ENCODE measurements at places on chromosomes 12 and 14.

GRCh38 chr12:68977335-68977734 lies 44.4 kb upstream of the CPM start:
- DNase-seq: no peak

- DNase-seq: no peak
Measured at GRCh38 chr12:62426089-62426488, 40.5 kb upstream of the MON2 start.

GRCh38 chr12:56029666-56030293 lies 8.9 kb downstream of the IKZF4 start:
- DNase-seq: peak; percentile 5

- no peak for DNase-seq
Measured at GRCh38 chr14:105313381-105314286, 914 bp upstream of the PACS2 start.

DNA sequence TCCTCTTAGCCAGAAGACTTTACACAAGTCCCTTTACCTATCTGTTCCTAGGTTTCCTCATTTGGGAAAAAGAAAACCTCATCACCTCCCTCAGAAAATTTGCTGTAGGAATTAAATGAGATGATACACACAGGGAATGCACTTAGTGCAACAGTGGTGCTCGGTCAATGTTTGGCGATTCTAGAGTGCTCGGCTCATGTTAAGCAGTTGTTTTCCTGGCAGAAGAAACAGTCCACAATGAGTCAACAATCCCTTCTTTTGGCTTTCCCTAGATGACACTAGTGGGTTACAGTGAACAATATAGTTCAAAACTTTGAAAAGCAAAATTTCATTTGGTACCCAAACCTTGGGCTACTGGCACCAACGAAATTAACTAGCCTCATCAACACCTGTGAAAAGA lies 3.9 kb upstream of the TMEM233 start:
- DNase-seq: no peak

DNA sequence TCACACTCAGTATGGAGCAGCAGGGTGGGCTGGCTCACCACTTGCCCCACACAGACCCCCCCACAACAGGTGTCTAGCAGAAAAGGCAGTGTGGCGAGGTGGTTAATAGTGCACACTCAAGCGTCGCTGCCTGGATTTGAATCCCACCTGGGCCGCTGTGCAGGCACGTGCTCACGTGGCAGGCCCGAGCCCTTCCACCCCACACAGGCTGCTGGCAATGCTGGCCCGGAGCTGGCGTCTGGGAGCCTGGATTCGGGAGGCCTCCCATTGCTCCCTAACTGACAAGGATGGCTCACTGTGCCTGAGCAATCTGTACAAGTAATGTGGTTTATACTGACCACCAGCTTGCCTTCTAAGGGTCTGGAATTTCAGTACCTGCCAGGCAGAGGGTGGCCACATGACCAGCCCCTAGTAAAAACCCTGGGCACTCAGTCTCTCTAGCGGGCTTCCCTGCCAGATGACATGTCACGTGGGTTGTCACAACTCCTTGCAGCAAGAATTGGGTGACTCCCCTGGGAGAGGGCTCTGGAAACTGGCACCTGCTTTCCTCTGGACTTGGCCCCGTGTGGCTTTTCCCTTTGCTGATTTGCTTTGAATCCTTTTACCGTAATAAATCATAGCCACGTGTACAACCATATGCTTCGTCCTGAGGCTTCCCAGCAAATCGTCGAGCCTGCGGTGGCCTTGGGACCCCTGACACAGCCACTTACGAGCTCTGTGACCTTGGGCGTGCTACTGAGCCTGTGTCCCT lies 72.8 kb downstream of the SCARB1 start:
- DNase-seq: no peak

GRCh38 chr12:98745578-98746391 lies 100.7 kb downstream of the APAF1 start:
- no peak for DNase-seq

DNA sequence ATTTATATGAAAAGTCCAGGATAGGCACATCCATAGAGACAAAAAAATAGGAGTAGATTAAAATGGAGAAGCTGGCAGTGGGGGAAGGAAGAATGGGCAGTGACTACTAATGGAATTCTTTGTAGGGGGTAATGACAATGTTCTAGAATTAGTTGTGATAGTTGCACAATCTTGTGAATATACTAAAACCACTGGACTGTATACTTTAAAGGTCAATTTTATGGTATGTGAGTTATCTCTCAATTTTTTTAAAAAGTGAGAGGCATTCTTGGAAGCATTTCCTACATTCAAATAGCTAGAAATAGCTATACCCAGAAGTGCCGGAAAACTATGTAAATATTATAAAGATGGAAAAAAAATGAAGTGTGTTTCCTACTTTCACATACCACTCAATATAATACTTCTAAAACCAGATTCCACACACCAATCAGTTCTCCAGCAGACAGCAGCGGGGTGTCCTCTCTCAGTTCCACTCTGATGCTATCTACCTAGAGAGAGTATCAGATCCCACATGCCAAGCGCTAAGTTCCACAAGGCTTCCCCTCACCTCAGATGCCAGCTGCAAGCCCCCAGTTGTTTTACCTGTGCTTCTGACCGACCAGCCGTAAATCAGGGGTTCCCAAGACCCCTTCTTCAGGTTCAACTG lies 41.7 kb upstream of the NID2 start:
- no peak for DNase-seq

- DNase-seq: no peak
Measured at GRCh38 chr14:38256533-38256840, 594 bp upstream of the CLEC14A start.

DNA sequence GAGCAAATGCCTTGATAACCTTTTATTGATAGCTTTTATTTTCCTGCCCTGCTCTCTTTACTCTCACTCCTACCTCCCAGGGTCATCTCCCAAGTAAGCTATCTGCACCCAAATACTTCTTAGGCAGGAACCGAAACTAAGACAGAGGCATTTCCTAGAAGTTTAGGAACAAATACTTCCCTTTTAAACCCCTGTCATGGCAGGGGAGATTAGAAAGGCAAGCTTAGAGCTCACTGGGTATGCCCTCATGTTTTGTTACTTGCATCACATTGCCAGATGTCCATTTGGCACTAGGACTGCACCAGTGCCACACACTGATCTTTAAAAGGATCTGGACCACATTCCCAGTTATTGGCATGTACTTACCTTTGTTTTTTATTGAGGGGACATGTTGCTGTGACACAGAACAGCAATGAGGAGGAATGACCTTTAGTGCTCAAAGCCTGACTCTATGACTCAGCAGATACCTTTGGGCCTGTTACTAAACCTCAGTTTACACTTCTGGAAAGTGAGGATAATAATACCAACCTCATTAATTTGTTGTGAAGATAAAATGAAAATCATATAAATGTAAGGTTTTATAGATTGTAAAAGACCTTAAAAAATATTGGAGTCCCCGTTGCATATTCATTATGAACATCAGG lies 40.9 kb upstream of the MBIP start:
- DNase-seq: no peak

DNA sequence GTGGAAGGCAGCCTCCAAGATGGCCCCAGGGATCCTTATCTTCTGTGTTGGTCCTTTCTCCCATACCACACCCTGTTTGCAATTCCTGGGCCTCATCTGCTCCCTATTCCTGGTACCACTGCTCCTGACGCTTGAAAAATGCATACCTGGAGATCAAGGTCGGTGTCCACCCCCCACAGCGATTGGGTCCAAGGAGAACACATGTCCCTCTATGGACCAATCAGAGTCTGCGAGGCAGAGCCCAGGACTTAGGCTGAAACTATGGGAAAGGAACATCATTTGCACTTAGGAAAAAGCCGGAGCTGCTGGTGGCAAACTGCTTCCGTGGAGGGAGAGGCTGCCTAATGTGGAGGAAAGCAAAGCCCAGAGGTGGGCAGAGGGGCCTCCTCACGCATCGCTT lies 33.3 kb upstream of the ITPK1 start:
- no peak for DNase-seq

DNA sequence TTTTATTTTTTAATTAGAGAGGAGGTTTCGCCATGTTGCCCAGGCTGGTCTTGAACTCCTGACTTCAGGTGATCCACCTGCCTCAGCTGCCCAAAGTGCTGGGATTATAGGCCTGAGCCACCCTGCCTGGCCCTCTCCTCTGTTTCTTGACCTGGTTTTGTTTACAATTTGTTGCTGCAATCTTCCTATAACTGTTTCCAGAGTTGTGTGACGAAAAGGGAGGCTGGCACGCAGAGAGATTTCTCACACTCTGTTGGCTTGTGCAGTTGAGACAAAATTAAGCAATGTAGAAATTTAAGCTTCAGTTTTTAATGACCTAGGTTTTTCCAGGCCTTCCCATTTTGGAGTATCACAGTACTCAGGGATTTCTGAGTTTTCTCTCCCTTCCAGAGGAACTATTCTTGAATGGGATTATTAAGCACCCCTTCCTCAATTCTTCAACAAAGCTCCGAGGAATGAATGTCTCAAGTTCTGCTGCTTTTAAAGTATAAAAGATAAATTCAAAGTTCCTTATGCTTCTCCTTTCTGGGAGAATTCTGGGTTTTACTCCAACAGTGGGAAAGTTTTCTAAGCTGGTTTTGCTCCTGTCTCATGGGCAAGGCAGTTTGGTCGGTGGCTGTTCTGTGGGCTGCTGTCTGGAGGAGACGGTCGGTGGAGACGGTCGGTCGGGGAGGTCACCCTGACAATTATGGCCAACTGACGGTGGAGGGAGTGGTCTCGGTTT lies 20.4 kb upstream of the FOS start:
- DNase-seq: no peak

- no peak for DNase-seq
Measured at GRCh38 chr14:26218861-26219260, 379.0 kb downstream of the NOVA1 start.

GRCh38 chr14:93090826-93091555 lies 24.7 kb downstream of the ITPK1 start:
- DNase-seq: no peak

- DNase-seq: no peak
Measured at GRCh38 chr12:79927772-79928474, 7.0 kb downstream of the PPP1R12A start.
